ENCODE measurements at places on chromosomes 1 and 21.
A peak's percentile ranks its signal among the peaks of the same experiment; 100 is the strongest.

DNA sequence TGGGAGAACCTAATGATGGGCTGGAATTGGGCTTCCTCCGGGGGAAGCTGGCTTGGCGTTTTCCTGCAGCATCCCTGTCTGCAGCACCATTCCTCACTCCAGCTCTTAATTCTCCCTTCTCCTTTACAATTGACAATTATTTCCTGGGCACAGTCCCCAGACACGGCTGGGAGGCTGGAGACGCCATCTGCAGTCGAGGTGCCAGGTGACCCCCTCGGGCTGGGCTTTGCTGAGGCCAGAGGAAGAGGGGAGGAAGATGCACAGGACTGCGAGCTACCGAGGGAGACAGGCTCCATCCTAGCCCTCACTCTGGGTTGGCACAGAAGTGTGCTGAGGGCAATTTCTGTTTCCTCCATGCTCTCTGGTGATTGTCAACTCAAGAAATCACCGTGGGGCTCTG lies 453.8 kb downstream of the PTPRU start:
- no peak for DNase-seq

GRCh38 chr1:37177230-37177864 lies 143.0 kb upstream of the GRIK3 start:
- DNase-seq: peak; percentile 71

- DNase-seq: no peak
Observed at GRCh38 chr1:236030534-236030933, 34.4 kb downstream of the NID1 start.

GRCh38 chr21:28548291-28548690 lies 444.4 kb downstream of the LTN1 start:
- no peak for DNase-seq

GRCh38 chr1:20454004-20454403 lies 32.0 kb downstream of the CAMK2N1 start:
- DNase-seq: no peak

DNA sequence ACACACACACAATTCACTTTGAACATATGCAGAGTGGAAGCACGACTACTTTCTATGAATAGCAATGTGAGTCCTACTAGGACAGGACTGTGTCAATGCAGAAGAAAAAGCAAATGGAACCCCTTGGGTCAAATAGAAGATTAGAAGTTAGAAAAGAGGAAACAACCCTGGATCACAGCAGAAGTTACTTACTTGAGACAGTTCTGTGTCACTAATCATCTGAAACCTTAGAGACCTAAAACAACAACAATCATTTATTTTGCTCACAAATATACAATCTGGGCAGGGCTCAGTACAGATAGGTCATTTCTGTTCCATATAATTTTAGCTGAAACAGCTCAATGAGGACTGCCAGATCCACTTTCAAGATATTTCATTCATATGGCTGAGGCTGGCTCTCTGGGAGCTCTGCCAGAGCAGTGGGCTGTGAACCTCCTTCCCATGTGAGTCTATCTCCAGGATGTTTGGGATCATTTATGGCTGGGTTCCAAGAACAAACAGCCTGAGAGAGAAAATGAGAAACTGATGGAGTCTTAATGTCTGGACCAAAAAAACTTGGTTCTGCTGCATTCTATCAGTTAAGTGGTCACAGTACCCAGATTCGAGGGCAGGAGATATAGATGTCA lies 42.5 kb upstream of the IL10 start:
- DNase-seq: peak; percentile 75

GRCh38 chr1:232965912-232966217 lies 15.5 kb downstream of the NTPCR start:
- no peak for DNase-seq

DNA sequence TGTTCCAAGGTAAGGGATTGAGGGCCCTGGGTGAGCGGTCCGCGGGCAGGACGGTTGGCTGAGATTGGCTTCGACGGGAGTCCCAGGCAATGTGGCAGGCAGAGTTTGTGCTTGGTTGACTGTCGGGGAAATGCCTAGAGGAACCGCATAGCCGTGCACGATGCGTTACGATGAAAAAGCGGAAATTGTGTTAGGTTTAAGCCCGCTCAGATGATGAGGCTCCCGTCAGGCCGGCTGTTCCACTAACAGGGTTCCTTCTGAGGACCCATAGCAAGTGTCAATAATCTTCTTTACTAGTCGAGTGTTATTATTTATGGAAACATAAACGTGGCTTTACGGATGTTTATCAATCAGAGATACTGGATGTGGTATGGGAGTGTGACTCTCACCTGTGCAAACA lies 117.8 kb upstream of the COL6A1 start:
- no peak for DNase-seq

DNA sequence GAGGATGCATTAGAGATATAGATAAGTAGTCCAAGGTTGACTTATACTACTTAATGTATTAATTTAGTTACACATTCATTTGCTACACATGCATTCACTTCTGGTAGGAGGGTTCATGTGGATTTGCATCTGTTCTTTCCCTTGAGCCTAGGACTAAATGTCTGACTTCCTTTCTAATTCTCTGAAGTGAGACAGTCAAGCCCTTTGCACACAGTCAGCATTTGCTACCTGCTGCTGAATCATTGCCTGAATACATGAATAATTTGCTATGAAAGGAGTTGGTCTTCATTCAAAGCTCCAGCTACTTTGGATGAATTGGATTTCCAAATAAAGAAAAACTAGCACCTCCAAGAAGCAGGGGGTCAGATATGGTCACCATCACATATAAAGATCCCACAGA lies 154.8 kb upstream of the DAB1 start:
- DNase-seq: no peak

GRCh38 chr1:91650764-91651163 lies 150.1 kb downstream of the CDC7 start:
- DNase-seq: no peak

DNA sequence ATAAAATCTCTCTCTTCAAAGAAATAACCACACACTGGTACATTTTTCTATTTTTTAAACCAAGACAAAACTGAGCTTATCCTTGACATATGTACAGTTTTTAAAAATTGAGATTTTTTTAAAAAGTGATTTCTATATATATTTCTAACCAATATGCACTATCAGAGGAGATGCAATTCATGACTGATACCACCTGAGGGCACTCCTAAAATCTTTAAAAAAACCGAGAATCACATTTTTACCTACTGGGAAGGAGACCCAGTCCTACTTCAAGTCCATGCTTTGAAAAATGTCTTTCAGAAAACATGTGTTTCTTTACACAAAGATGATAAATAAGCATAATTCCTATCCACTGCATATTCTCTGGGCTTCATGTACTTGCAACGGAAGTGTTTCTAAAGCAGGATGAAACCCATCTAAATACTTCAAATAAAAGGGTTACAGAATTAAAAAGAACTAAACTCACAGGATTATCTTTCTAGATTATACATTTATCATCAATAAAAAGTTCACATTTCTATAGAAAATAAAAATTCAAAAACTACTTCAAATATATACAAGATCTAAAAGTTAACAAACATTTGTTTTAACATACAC lies 98.6 kb downstream of the ENAH start:
- no peak for DNase-seq

DNA sequence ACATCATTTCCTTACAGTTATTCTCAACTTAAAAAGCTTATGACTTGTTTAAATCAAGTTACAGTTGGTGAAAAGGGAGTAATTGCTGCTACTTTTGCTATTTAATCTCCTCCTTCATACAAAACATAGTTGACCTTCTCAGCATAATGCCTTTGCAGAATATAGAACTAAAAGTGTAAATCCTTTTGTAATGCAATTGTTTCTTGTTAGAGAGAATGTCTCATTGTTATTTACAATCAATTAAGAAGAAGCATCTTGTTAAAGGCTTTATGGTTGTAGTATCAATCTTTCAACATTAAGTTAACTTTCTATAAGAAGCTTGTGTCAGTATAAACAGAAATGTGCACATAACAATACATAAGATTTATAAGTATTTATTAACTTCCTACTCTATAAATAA lies 360.7 kb downstream of the BRINP3 start:
- no peak for DNase-seq

DNA sequence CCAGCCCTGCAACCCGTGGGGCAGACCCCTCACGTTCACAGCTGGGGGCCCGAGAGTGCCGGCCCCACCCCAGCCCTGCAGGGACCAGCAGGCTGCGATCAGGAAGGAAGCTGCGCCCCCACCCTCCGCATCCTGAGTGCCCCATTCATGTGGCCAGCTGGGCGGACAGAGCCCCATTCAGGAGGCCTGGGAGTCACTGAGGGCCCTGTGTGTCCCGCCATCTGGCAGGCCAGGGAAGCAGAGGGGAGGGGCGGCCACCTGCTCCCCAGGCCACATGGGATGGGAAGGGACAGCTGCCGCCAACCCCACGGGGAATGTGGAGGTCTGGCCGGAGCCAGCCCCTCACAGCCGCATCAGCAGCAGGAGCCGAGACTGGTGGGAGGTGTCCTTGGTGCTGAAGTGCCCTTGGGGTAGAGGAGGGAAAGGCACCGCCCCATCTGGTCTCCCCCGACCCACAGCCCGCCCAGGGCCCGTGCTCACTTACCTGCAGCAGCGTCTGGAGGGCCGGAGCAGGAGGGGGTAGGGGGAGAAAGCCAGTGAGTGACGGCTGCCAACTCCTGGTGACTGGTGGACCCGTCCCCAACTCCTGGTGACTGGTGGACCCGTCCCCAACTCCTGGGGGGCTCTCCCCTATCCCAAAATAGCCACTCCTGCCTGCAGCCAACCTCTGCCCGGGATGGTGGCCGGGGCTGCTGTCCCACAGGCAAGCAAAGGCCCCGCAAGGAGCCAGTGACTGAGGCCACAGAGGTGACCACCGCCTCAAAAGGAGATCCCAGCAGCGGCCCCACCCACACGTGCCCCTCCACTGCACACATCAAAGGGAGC lies 8.7 kb downstream of the ACAP3 start:
- DNase-seq: no peak

- no peak for DNase-seq
Observed at GRCh38 chr1:205056188-205056611, 13.2 kb downstream of the CNTN2 start.

DNA sequence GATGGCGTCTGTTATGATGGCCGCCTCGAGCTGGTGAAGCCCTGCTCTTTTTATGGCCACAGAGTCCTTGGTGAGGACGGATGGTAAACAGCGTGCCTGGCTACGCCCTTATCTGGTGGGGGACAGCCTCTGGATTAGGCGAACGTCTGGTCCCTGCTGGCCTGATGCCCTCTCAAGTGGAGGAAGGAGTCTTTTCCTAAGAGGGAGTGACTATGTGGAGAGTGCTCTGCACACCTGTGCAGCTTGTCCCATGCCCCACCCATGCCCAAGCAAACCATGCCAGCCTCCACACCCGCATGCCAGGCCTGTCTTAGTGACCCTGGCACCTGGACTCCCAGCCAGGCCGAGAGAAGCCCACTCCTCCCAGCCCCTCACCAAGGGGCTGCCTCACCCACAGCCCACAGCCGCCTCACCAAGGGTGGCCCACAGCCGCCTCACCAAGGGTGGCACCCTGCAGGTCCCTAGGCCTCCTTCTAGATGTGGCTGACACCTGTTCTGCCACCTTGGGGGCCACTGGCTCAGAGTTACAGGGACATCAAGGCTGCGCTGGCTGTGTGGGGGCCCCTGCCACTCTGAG lies 40.2 kb downstream of the WNT9A start:
- DNase-seq: no peak
